ENCODE measurements at places on chromosomes 16 and 17.
A peak's percentile ranks its signal among the peaks of the same experiment; 100 is the strongest.

- no peak for DNase-seq
These were observed 18.1 kb downstream of the SPATA32 start for GRCh38 chr17:45243750-45244149.

DNA sequence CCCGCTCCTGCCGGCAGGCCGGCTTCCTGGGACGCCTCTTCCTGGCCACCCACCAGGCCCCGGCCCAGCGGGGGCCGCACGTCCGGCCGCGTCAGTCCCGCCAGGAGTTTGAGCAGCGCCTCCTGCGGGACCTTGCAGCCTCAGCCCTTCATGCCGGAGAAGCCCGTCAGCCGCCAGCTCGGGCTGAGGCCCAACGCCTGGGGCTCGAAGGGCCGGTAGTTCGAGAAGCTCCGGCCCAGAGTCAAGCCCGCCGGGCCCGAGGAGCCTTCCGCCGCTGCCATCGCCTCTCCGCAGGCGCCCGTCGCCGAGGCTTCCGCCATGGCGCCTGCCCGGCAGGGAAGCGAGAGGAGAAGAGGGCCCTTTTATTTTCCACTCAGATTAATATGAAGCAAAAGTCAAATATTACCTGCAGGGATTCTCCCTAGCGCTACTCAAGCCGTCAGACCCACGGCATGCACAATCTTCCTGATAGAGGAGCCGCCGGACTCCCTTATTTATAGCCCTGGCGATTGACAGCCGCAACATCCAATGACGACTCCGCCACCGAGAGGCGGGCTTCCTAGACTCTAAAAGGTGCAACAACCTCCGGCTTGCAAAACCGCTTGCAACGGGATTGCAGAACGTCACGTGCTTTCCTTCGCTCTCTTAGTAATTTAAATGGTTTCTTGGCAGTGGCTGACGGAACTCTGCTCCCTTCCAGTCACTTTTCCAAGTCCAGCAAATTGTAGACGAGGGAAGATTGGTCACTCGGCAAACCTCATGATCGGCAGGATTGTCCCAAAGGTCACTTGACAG, at the start of gene SEPHS2:
Gene SEPHS2 (minus strand): TSS at position 467 of the 795 bp plus-strand sequence. CDS start 147 bp downstream, at position 320.
- DNase-seq = peak; percentile 96

DNA sequence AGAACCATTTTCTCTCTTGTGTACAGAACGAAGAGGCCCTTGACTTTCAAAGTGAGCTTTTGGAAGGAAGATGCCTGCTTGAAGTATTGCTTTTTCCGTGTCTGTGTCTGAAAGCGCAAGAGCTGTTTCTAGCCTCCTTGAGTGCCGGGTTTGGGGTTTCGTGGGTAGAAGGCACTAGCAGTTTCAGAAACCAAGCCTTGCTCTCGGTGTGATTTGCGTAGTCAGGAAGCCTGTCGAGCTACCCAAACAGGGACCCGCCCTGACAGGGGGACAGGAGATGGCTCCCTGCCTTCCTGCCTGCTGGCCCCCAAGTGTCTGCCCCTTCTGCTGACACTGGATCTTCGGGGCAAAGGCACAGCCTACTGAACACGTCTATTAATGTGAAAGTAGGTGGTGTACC, 322.0 kb downstream of the MAF start:
- peak; percentile 54 for DNase-seq

DNA sequence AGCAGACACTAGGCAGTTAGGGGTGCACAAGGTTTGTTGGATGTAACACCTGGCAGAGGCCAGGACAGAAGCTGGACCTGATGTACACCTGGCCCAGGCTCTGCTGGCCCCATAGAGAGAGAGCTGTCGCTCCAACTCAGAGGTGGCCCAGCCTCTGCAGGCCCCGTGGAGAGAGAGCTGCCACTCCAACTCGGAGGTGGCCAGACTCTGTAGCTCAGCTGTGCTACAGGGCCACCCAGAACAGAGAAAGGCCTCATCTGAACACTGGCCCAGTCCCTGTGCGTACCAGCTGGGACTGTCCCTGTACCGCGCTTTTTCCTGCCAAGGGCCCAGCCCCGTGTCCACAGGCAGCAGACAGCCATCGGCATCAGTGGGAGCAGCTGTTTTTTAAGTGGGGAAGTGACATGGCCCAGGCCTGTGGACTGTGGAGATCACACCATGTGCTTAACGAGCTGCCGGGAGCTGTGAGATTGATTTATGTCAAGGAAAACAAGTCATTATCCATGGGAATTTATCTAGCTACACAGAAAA, 176.4 kb upstream of the CHMP6 start:
- no peak for DNase-seq

GRCh38 chr17:2395258-2396181, 5.3 kb downstream of the MNT start:
- DNase-seq = no peak

GRCh38 chr17:64045176-64045575, 24.7 kb upstream of the ICAM2 start:
- DNase-seq = no peak

DNA sequence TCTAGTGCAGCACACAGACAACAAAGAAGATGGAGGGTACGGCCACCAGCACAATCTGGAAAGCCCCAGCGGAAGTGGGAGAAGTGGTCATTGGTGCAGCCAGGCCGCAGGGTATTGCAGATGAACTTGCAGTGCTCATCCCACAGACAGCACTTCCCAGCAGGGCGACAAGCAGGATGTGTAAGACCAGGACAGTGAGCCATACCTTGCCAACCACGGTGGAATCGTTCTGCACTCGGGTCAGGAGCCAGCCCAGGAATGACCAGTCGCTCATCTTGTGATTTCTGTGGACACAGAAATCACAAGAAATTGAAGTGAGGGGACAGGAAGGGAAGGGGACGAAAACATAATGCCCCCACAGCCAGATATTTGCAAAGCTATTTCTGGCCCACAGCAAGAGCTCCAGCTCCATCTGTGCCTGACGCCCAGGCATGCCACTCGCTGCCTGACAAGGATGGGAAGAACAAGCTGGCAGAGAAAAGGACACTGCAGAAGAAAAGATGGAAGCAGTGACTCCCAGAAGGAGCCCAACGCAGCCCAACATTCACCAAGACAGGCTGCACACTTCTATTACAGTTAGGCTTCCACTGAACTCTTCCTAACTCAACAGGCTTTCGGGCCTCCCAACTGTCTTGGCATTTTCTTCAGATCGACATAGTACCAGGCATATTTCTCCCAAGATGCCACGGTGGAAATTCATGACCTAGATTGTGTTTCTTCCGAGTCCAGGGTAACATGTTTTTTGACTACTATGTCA, 17.5 kb upstream of the MYO18A start:
- DNase-seq = no peak
